ENCODE measurements at places on chromosomes 4 and X.
A peak's percentile ranks its signal among the peaks of the same experiment; 100 is the strongest.

- H3K36me3 ChIP-seq: no peaks in the 10 kb centered on the region
- no peak overlapping the region for H3K27ac ChIP-seq
- no peaks in the 10 kb centered on the region for H3K4me1 ChIP-seq
- H3K4me3 ChIP-seq: no peak overlapping the region
- no peaks in the 10 kb centered on the region for H3K27me3 ChIP-seq
Observed at GRCh38 chr4:80521438-80521837, 185.9 kb downstream of the CFAP299 start.

DNA sequence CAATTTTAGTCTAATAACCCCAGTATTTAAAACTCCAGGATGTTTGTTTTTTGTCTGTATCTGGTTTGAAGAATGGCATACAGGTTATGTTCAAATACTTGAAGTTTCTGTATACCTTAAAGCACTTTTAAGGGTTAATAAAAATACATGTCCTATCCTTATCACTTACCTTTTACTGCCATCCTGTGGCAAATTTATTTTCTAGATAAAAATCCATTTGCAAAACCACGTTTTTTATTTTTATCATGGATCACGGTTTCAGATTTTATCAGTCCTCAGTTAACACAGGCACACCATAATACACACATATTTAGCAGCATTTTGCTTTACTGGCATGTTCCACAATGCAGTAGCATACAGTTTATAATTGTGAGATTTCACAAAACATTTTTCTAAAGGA lies 113.3 kb upstream of the H2AZ1 start:
- no peak overlapping the region for H3K27ac ChIP-seq
- no peaks in the 10 kb centered on the region for H3K4me1 ChIP-seq
- no peak for DNase-seq
- H3K4me3 ChIP-seq: no peak overlapping the region
- no peaks in the 10 kb centered on the region for H3K27me3 ChIP-seq

- no peak for DNase-seq
- no peaks in the 10 kb centered on the region for H3K4me1 ChIP-seq
- no peak overlapping the region for H3K27ac ChIP-seq
- no peaks in the 10 kb centered on the region for H3K36me3 ChIP-seq
Observed at GRCh38 chrX:124455966-124456365, 109.6 kb downstream of the SH2D1A start.

DNA sequence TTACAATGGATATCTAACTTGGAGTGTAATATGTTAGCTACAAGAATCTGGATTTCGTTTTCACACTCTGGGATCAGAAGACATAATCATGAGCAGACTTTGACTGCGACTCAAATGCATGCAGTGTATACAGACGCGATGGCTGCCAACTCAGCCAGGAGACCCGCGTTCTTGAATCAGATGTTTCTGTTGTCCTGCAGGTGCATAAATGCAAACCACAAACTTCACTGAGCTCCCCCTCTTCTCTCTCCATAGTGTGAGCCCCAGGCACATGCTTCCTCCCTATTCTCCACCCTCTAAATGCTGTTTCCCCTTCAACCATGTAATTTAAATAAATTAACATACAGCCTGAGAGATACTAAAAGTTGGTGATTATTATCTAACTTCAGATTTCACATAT lies 347.9 kb downstream of the DCHS2 start:
- no peaks in the 10 kb centered on the region for H3K36me3 ChIP-seq
- H3K27me3 ChIP-seq: no peaks in the 10 kb centered on the region
- H3K27ac ChIP-seq: no peak overlapping the region
- no peak overlapping the region for H3K4me3 ChIP-seq

GRCh38 chrX:53223068-53223693 lies 1.8 kb downstream of the KDM5C start:
- peaks cover 18% of the 10 kb centered on the region for H3K36me3 ChIP-seq
- no peaks in the 10 kb centered on the region for H3K4me1 ChIP-seq
- no peak for DNase-seq
- H3K27ac ChIP-seq: no peak overlapping the region

- no peaks in the 10 kb centered on the region for H3K27me3 ChIP-seq
- no peak for DNase-seq
- H3K27ac ChIP-seq: no peak overlapping the region
- no peaks in the 10 kb centered on the region for H3K36me3 ChIP-seq
Observed at GRCh38 chr4:55183926-55184599, 58.7 kb upstream of the KDR start.

- H3K4me3 ChIP-seq: no peak overlapping the region
- no peaks in the 10 kb centered on the region for H3K4me1 ChIP-seq
- no peak overlapping the region for H3K27ac ChIP-seq
- H3K27me3 ChIP-seq: no peaks in the 10 kb centered on the region
- no peaks in the 10 kb centered on the region for H3K36me3 ChIP-seq
Observed at GRCh38 chrX:109958266-109958665, 44.6 kb upstream of the TMEM164 start.

- DNase-seq: no peak
- H3K27ac ChIP-seq: no peak overlapping the region
- no peak overlapping the region for H3K4me3 ChIP-seq
- no peaks in the 10 kb centered on the region for H3K4me1 ChIP-seq
- H3K36me3 ChIP-seq: no peaks in the 10 kb centered on the region
Observed at GRCh38 chrX:41449615-41450014, 2.5 kb downstream of the NYX start.

DNA sequence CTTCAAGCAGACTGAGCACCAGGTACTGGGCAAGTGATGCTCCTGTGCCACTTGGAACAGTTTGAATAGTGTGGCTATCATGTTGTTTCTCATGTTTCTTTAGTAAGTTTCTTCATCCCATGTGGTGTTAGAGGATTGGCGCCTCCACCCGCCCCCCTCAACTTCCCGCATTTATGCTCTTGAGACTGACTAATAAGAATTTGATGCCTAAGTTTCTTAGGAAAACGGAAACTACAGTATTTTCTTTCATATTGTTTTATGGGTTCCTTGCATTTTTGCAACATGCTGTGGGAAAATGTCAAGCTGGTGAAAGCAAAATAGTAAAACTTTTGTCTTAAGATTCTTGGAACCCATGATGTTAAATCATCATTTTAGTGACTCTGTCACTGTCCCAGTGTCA lies 101.2 kb upstream of the SLC4A4 start:
- no peak for DNase-seq
- H3K36me3 ChIP-seq: no peaks in the 10 kb centered on the region
- no peak overlapping the region for H3K4me3 ChIP-seq
- no peaks in the 10 kb centered on the region for H3K27me3 ChIP-seq
- no peaks in the 10 kb centered on the region for H3K4me1 ChIP-seq

GRCh38 chrX:148310426-148311165 lies 189.8 kb upstream of the AFF2 start:
- DNase-seq: no peak
- H3K27me3 ChIP-seq: no peaks in the 10 kb centered on the region
- no peak overlapping the region for H3K4me3 ChIP-seq
- no peak overlapping the region for H3K27ac ChIP-seq
- H3K4me1 ChIP-seq: no peaks in the 10 kb centered on the region

DNA sequence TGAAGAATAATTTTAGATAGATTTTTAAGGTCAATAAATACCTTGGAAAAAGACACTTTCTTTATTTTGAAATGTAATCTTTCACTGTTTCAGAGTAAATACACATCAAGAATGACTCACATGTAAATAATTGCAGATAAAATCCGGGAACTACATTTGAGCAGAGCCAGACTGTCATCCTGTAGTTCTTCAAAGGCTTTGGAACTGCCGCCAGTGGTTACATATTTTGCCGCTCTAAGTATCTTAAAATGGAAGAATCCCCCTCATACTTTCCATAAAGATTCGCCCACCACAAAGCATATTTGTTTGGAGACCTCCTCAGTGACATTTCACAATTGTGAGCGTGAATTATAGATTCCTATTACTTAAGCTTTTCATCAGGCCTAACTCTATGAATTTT lies 607.8 kb upstream of the ZFP42 start:
- no peaks in the 10 kb centered on the region for H3K36me3 ChIP-seq
- no peak for DNase-seq
- H3K27me3 ChIP-seq: no peaks in the 10 kb centered on the region
- H3K4me1 ChIP-seq: no peaks in the 10 kb centered on the region

DNA sequence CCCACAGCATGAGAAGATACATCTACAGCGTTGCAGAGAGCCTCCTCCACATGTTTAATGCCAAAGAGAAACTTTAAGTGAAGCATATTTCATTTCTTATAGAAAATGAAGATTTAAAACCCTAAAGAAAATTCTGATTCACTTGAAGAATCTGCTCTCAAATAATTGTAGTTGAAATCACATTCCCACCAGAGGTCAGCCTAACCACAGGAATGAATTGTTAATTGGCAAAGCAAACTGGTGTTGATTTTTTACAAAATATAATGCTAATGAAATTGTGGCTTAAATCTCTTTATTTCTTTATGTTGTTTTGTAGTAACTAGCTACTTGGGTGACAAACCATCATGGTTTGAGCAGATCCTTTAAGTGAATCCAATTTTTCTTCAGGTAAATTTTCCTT lies 31.1 kb upstream of the WDR17 start:
- H3K36me3 ChIP-seq: no peaks in the 10 kb centered on the region
- DNase-seq: no peak
- no peaks in the 10 kb centered on the region for H3K27me3 ChIP-seq
- no peaks in the 10 kb centered on the region for H3K4me1 ChIP-seq

GRCh38 chrX:46381630-46382029 lies 163.6 kb downstream of the ZNF674 start:
- no peaks in the 10 kb centered on the region for H3K4me1 ChIP-seq
- no peaks in the 10 kb centered on the region for H3K27me3 ChIP-seq
- no peaks in the 10 kb centered on the region for H3K36me3 ChIP-seq
- no peak overlapping the region for H3K27ac ChIP-seq

DNA sequence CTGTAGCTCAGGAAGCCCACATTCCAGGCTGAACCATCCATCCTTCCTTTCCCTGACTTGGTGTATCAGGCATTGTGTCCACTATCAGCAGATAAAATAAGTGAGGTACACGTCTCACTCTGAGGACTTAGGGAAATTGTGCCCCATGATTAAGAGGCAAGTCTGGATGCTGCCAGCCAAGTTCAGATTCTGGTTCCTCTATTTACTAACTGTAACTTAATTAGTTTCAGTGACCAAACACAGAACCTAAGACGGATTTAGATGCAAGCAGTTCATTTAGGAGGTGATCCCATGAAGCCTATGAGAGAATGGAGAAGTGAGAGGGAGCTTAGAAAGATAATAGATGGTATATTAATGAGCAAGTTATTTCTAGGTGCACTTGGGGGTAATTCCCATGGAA lies 56.6 kb upstream of the PACRGL start:
- no peaks in the 10 kb centered on the region for H3K4me1 ChIP-seq
- H3K27ac ChIP-seq: no peak overlapping the region
- no peak for DNase-seq
- H3K27me3 ChIP-seq: no peaks in the 10 kb centered on the region
- H3K36me3 ChIP-seq: no peaks in the 10 kb centered on the region
- H3K4me3 ChIP-seq: no peak overlapping the region

DNA sequence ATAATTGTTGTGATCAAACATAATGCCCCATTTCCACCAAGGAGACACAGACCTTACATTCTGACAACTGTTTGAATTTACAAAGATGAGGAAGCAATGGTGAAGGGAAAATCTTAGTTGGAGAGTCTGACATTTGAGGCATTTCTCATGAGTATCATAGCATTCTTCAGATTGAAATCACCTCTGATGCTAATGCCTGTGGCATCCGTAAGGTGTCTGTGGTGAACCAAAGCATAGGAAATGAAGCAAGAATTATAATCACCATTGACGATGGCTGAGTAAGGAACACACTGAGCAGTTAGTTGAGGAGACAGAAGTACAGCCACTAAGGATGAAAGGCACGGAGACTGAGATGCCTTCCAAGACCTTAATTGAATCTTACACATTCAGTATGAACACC lies 575.7 kb downstream of the TRIML1 start:
- DNase-seq: no peak
- H3K27ac ChIP-seq: no peak overlapping the region
- H3K4me3 ChIP-seq: no peak overlapping the region
- H3K27me3 ChIP-seq: no peaks in the 10 kb centered on the region
- H3K4me1 ChIP-seq: no peaks in the 10 kb centered on the region
- no peaks in the 10 kb centered on the region for H3K36me3 ChIP-seq

GRCh38 chrX:13277539-13277938 lies 42.3 kb downstream of the ATXN3L start:
- H3K36me3 ChIP-seq: no peaks in the 10 kb centered on the region
- H3K27me3 ChIP-seq: peaks cover 2% of the 10 kb centered on the region
- no peak overlapping the region for H3K27ac ChIP-seq
- peak; percentile 9 for DNase-seq
- no peaks in the 10 kb centered on the region for H3K4me1 ChIP-seq
- H3K4me3 ChIP-seq: no peak overlapping the region

- DNase-seq: no peak
- no peaks in the 10 kb centered on the region for H3K27me3 ChIP-seq
- no peaks in the 10 kb centered on the region for H3K36me3 ChIP-seq
Observed at GRCh38 chr4:19728773-19729172, 522.9 kb upstream of the SLIT2 start.

- no peak overlapping the region for H3K4me3 ChIP-seq
- H3K27ac ChIP-seq: no peak overlapping the region
- no peaks in the 10 kb centered on the region for H3K4me1 ChIP-seq
- no peak for DNase-seq
Observed at GRCh38 chr4:132901224-132901623, 247.9 kb upstream of the PCDH10 start.

- H3K27ac ChIP-seq: no peak overlapping the region
- DNase-seq: no peak
- H3K4me3 ChIP-seq: no peak overlapping the region
- no peaks in the 10 kb centered on the region for H3K36me3 ChIP-seq
Observed at GRCh38 chrX:101195442-101196173, 24.0 kb upstream of the DRP2 start.

DNA sequence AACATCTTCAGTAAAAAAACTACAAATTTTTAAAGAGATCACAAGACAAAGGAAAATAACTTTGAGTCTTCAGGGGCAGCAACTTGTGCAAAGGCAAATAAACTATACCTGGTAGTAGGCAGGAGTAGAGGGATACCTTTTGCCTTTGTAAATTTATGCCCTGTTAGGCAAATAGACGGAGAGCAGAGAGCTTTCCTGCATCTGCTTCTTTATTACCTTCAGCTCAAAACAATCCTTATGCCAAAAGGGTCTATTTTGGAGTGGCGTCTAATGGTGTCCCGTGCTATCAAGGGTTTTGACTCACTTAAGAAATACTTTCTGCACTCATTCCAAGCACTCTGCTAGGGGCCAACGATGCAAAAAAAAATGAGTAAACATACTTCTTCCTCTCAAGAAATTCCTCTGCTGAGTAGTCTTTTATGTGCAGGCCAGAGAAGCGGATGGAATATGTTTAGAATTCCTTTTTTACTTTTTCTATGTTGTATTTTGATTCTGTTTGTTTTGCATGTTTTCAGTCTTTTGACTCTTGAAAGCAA lies 131.9 kb downstream of the ANXA5 start:
- DNase-seq: no peak
- no peaks in the 10 kb centered on the region for H3K27me3 ChIP-seq
- no peaks in the 10 kb centered on the region for H3K4me1 ChIP-seq
- no peak overlapping the region for H3K27ac ChIP-seq
- H3K4me3 ChIP-seq: no peak overlapping the region

Data from kidney (tissue), 22 donors.